ENCODE measurements at places on chromosomes 16 and 17. TPM values are rescaled to one million over a fixed set of nuclear protein-coding genes. Genes with fewer than 3 reads are reported as not detected.

WNK4 gene
- 0.77 TPM for total RNA-seq

OR2C1 gene
- 0.51 TPM for total RNA-seq

TP53TG3C gene
- not detected for total RNA-seq

EPOP gene
- 2.8 TPM for total RNA-seq

CA7 gene
- not detected for total RNA-seq

DNA sequence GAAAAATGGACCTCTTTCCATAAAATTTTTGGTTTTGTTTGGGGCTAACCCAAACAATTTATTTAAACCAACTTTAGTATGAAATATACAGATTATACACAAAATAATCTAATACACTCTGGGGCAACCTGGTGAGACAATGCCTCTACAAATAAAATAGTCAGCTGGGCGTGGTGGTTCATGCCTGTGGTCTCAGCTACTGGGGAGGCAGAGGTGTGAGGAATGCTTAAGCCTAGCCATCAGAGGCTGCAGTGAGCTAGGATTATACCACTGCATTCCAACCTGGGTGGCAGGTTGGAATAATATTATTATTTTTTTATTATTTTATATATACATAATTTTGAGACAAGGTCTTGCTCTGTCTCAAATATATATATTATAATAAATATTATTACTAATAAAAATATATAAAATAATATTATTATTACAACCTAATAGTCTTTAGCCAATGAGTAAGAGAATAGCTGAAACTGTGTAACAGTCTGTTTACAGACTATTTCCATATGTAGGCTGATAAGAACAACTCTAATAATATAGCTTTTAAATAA, 50.5 kb downstream of the GLG1 start:
- DNase-seq = no peak
- no peaks in the 10 kb centered on the region for H3K27me3 ChIP-seq
- H3K4me1 ChIP-seq = peaks cover 3% of the 10 kb centered on the region

DNA sequence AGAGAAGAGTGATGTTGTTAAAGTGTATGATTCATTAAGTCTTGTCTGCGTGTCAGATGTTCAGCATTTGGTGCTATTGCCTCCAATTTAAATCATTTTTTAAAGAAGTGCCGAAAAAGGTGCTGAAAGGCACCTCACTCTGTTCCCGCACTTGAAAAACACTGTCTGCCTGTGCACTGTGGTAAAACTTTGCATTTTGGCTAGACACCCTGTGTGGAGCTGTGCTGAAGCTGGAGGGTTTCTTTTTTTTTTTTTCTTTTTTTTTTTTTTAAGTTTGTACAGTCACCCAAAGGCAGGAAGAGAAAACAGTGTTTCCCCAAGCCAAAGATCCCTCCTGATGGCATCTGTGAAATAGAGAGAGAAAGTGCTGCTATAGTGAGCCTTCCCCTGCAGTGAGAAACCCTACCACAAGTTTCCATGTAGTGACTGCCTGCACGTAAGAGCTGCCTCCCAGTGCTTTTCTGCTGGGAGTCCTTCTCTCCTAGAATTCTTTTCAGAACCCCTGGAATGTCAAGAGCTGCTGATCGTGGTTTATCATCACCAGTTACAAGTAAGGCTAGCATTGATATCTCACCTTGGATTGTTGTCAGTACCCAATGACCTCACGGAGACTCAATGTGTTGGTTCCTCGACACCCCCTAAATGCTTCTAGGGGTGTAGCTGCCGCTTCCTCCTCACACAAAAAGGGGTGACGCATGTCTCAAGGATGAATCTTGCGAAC, 116.0 kb upstream of the SOX9 start:
- H3K27me3 ChIP-seq = no peaks in the 10 kb centered on the region
- DNase-seq = no peak
- no peak overlapping the region for H3K4me3 ChIP-seq

GRCh38 chr17:75704963-75705875, 16.0 kb upstream of the ITGB4 start:
- no peak overlapping the region for H3K4me3 ChIP-seq
- no peaks in the 10 kb centered on the region for H3K4me1 ChIP-seq
- H3K27me3 ChIP-seq = no peaks in the 10 kb centered on the region
- peaks cover 40% of the 10 kb centered on the region for H3K36me3 ChIP-seq
- H3K27ac ChIP-seq = no peak overlapping the region

GRCh38 chr16:88298833-88299745, 83.7 kb upstream of the ZNF469 start:
- DNase-seq = no peak
- H3K36me3 ChIP-seq = no peaks in the 10 kb centered on the region
- H3K27me3 ChIP-seq = no peaks in the 10 kb centered on the region
- H3K4me3 ChIP-seq = no peak overlapping the region
- peaks cover 5% of the 10 kb centered on the region for H3K4me1 ChIP-seq

GRCh38 chr16:17529982-17530760, 59.4 kb upstream of the XYLT1 start:
- no peaks in the 10 kb centered on the region for H3K27me3 ChIP-seq
- DNase-seq = no peak
- H3K27ac ChIP-seq = no peak overlapping the region
- H3K4me3 ChIP-seq = no peak overlapping the region
- no peaks in the 10 kb centered on the region for H3K36me3 ChIP-seq
- peaks cover 1% of the 10 kb centered on the region for H3K4me1 ChIP-seq

DNA sequence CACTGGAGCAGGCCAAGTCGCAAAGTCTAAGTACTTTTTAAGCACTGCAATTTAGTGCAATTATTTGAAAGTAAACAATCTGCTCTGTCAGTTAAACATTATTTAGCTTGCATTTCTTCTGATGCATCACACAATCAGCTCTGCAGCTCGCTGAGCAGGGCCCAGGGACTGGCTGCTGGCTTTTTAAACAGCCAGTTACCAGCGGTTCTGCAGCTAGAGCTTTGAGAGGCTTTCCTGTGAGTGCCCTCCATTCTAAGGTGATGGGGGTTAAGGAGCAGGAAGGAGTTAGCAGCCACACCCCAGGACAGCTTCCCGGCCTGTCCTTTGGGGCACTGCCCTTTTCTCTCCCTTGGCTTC, 154.3 kb downstream of the SALL1 start:
- H3K4me1 ChIP-seq = no peaks in the 10 kb centered on the region
- no peak overlapping the region for H3K4me3 ChIP-seq
- H3K27me3 ChIP-seq = no peaks in the 10 kb centered on the region
- DNase-seq = peak; percentile 18

DNA sequence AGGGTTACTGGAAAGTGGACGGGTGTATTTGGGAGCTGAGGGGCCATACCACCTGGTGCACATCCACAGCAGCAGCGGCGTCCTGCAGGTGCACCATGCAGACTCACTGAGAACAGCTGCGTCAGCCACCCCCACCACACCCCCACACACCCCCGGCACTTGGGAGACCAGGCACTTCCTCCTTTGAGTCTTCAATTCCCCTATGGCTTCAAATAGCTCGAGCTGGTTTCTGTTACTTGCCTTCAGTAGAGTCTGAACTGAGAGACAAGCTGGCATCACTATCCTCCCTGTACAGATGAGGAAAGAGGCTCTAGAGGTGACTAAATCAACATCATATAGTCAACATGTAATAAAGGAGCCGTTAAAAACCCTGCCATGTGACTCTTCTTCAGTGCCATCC, 15.4 kb downstream of the CUEDC1 start:
- no peak overlapping the region for H3K4me3 ChIP-seq
- H3K4me1 ChIP-seq = peaks cover 33% of the 10 kb centered on the region
- H3K27me3 ChIP-seq = no peaks in the 10 kb centered on the region

GRCh38 chr16:88515925-88516594, 54.1 kb upstream of the ZC3H18 start:
- no peak for DNase-seq
- no peak overlapping the region for H3K27ac ChIP-seq
- no peaks in the 10 kb centered on the region for H3K36me3 ChIP-seq
- H3K27me3 ChIP-seq = no peaks in the 10 kb centered on the region
